ENCODE measurements at places on chromosomes 12 and 14.

- DNase-seq: no peak
Measured at GRCh38 chr12:123907726-123908476, 64.7 kb downstream of the CCDC92 start.

GRCh38 chr12:56158926-56159461 is 835 bp downstream of the MYL6 start:
- DNase-seq: no peak

GRCh38 chr14:60171690-60172089 is 6.5 kb upstream of the DHRS7 start:
- DNase-seq: no peak

DNA sequence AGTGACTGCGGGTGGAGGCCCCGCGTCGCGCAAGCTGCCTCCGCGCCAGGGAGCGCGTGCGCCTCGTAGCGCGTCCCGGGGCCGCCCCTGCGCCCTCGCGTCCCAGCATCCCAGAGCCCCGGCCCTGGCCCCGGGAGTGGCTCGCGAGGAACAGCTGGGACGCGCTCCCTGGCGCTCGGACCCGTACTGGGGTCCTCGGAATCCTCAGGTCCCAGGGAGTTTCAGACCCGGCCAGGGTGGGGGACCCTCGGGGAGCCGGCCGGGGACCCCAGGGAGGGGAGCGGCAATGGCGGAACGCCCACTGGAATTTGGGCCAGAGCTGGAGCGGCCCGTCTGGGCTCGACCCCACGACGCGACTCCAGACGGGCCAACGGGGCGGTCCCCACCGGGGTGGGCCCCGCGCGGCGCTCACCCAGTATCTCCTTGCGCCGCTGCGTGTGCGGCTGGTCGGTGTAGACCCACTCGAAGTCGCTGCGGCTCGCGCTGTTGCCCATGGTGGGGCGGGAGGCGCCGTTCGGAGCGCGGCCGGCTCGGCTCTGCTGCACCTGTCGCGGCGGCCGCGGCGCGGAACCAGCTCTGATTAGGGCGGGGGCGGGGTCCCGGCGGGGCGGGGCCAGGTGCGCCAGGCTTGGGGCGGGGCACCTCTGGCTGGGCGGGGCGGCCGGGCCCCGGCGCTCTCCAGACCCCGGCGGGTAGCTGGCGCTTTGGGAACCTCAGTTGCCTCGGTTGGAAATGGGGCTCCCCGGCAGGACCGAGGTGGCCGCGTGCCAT is at the start of gene DEGS2:
Gene DEGS2, minus strand, starts transcription at position 552 of the 771 bp plus-strand sequence. Its CDS starts 58 bp downstream, at position 494.
- DNase-seq: no peak

DNA sequence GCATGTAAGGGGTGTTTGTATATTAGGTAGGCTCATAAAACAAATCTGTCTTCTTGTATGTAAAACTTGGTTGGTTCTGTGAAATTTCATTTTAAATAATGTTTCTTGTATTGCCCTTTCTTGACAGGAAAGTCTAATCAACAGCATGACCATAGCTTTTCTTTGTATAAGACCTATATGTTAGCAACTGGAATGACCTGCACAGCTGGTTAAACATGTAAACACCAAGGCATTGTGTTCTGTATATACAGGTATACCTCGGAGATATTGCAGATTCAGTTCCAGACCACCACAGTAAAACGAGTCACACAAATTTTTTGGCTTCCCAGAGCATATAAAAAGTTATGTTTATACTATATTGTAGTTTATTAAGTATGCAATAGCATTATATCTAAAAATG is 183.6 kb downstream of the ERC1 start:
- DNase-seq: no peak

- DNase-seq: no peak
Measured at GRCh38 chr12:57491393-57492280, 3.8 kb downstream of the MARS1 start.

GRCh38 chr14:34043627-34044372 is 92.9 kb upstream of the EGLN3 start:
- DNase-seq: no peak

DNA sequence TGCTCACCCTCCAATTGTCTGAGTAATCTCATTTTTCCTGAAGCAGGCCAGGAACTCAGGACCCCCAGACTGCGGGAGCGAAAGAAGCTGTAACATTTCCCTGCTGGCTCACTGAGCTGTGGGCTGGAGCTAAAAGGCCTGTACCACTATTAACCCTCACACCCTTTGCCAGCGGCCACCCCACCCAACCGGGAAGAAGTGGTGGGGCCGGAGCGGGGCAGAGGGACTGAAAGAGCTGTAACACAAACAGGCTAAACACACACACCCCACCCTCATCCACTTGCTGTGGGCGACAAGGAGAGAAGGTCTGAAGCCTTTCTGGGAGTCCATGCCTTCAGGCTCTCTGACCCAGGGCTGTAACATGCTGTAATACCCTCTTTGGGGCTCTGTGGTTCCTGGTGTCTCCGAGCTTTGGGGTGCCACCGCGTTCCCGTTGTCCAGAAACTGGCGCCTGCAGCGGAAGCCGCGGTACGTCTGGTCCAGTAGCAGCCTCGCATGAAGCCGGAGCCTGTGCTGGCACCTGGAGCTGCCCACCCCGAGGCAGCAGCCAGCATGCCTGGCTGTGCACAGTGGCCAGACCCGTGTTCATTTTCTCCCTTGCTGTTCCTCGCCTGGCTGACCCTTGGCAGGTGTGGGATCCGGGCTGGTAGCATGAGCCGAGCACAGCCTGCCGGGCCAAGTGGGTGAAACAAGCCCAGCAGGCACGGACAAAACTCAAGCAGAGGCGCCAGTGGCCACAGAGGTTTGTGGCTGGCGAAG is 345.5 kb upstream of the MGAT4C start:
- DNase-seq: no peak

DNA sequence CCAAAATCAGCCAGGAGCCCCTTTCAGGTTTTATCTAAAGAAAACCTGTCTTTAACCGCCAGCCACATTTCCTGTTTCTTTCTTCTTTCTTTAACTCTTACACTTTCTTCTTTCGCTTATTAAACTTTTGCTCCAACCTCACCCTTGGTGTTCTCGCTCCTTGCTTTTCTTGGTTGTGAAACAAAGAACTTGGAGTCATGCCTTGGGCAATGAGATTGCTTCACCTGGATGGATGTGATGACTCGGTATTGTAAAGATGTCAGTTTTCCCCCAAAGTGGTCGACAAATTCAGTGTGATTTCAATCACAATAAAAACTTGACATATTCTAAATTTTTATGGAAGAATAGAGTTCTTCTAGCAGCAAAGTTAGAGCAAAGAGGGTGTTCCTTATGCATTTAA is 16.2 kb upstream of the TCL1A start:
- no peak for DNase-seq

- DNase-seq: no peak
Measured at GRCh38 chr12:87160848-87161601, 868.2 kb downstream of the C12orf50 start.

GRCh38 chr14:52833891-52834290 is 42.5 kb upstream of the GNPNAT1 start:
- DNase-seq: no peak

DNA sequence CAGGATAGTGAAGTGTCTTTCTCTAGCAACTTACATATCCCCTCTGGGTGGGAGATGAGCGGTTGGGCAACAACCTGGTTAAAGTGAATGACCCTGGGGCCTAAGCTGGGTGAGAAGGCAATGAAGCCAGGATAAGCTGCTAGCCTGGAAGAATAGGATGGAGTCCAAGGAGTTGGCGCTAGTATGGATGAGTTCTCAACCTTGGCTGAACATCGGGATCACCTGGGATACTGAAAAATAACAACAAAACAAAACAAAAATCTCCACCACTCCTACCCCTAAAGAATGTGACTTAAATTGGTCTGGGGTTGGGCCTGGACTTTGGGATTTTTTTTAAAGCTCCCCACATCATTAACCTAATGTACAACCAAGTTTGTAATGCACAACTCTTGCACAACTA is 4.8 kb upstream of the RPS6KA5 start:
- DNase-seq: no peak

GRCh38 chr12:103819312-103819711 is 21.7 kb downstream of the NT5DC3 start:
- no peak for DNase-seq

- no peak for DNase-seq
Measured at GRCh38 chr12:76863005-76863670, 15.7 kb downstream of the CSRP2 start.

- no peak for DNase-seq
Measured at GRCh38 chr12:14986449-14986848, 13.6 kb downstream of the PDE6H start.

All from T-cell (primary cell).